DMS153 (cell line): ENCODE measurements at places on chromosomes 2 and 18.

DNA sequence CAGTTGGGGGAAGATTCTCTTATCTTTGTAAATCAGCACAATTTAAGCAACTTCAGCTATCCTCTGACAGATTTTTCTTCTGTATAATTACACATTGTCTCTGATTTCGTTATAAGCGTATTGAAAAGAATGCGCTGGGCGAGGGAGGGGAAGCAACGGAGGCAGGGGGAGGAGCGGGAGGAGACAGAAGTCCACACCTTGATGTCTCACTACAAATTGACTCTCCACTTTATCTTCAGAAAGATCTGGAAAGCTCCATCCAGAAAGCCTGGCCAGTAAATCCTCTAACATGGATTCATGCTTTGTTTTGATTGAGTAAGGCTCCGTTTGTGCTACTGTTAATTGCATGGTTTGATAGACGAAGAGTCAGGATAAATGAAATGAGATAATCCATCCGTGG is 76.6 kb downstream of the SMIM21 start:
- DNase-seq, result no peak

GRCh38 chr2:144431392-144431783 is 88.5 kb downstream of the ZEB2 start:
- DNase-seq, result peak; percentile 68

- no peak for DNase-seq
These were observed 5.4 kb downstream of the MARCHF4 start for GRCh38 chr2:216366777-216367471.

DNA sequence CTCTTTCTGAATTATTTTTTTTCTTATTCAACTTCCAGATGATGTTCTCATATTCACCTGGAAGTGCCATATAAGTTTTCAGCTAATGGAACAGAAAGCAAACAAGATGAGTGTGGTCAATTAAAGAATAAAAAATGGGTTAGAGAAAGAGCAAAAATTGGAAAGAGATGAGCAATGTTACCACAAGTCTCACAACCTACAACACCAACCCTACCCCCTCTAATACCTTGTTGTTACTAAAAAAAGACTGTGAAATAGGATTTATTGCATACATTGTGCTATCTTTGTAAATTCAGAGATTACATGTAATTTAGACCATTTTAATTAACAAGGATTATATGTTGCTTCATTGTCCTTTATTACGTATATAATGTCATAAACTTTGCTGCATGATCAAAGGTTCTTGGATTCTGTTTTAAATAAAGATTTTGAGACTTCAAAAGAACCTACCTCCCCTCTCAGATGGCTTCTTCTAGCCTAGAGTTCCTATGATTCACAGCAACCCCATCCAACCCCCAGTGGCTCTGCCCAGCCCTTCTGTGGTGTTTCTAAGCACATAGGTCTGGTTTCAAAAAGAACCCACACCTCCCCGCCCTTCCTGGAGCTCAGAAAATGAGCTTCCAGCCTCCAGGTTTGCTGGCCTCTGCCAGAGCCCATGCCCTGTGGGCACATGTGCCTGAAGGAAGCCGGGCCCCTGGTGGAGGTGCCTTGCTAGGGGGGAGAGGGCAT is 24.7 kb downstream of the LGALSL start:
- DNase-seq, result no peak

DNA sequence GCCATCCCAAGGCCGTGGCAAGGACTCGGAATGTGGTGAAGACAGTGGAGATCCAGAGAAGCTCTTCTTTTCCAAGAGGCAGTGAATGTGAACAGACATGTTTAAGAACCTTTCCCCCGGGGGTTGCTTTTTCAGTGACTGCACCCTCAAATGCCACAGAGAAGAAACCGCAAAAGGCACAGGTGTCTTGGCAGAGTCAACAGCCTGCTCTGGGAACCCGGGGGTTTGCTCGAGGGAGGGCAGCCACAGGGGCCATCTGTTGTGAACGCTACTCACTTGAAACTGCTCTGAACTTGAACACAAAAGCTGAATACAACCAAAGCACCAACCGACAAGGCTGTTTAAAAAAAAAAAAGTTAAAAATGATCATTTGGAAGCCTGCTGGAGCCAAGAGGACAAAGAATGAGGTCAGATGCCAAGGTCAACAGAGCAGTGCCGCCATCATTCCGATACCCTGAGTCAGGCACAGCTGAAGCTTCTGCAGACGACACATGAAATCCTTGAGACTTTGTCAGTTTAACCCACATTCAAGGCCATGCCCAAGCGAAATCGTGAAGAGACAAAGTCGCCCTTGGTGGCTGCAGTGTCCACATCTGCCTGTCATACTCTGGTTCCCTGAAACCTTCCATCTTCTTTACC is 47.4 kb downstream of the PSMG2 start:
- DNase-seq, result no peak

GRCh38 chr2:126383800-126384199 is 272.2 kb upstream of the GYPC start:
- DNase-seq, result no peak

DNA sequence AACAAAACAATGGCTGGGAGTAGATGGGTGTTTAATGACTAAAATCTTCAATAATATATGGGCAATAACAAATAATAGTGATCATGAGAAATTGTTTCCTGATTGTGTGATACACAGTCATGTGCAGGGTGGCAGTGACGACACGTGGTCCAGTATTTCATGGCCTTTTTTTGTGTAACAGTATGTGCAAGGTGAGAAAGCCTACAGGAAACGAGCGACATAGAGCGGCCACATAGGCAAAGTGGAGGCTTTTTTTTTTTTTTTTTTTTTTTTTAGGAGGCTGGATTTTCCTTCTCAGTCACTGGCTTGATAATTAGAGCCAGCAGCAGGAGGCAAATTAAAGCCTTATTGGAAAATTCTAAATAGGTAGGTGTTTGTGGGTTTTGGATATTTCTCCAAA is 123.7 kb downstream of the MYO3B start:
- no peak for DNase-seq

- DNase-seq, result peak; percentile 63
These were observed 116.1 kb upstream of the SH3BP4 start for GRCh38 chr2:234835738-234836137.

DNA sequence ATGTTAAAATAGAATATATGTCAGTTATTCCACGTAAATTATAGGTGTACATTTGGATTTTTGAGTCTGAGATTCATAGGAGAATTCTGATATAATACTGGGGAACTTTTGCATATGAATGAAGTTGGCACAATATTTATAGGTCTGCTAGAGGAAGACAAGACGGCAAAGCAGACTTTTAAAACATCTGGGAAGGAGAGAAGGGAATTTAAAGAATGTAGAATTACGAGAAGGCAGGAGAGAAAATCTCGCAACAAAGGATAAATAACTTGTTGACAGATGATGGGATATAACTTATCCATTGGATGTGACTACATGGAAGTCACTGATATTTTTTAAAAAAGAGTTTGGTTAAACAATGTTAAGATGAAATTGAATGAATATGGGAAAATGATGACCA is 615.6 kb downstream of the ERBB4 start:
- no peak for DNase-seq

- DNase-seq, result no peak
These were observed 87.7 kb downstream of the LIMS1 start for GRCh38 chr2:108621687-108622681.

DNA sequence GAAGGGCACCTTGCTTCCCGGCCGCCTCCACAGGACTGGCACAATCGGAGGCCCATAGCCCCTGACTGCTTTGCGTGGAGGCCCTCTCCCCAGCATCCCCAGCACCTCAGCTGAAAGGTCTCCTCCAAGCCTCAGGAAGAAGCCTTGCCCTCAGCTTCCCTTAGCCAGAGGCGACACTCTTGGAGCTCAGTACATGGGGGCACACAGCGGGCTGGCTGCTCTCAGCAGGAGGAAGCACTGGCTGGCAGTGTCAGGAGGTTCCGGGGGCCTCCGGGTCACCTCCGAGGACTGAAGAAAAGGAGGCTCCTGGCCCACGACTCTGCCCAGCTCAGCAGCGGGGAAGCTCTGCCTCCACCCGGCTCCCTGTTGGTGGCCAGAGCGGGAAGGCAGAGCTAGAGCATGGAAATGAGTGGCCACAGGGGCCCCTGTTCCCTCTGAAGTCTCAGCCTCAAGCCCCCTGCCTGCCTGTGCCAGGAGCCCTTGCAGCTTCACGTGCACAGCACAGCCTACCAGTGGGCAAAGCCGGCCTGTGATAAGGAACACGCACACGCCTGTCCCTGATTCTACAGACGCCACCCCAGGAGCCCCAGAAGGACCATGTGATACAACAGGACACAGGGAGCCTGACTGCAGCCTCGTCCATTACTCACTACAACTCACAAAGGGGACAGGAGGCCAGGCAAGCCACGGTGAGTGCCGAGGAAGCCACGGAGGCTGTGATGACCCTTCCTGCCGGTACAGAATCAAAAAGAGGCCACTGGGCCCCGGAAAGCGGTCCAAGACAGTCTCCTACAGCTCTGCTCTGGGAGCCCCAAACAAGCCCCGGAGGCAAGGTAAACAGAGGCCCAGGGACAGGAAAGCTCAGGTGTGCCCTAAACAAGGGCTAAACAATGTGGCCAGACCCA is 15.5 kb downstream of the HDAC4 start:
- DNase-seq, result no peak

DNA sequence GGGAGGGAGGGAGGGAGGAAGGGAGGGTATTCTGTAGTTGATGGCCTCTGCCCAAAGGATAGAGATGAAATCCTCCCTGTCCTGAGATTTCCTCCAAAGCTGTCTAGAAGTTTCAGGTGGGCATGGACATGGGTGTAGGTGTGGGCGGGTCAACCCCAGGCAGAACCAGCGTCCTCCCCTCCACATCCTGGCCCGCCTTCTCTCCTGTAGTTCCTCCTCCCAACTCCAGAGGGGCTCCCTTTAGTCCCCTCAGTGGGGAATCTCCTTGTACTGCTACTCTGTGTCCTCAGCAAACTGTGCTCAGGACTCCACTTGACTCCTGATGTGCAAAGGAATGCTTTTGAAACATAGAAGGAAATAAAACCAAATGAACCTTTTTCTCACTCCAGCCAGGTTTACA is 88.1 kb downstream of the MRPS9 start:
- DNase-seq, result no peak

- peak; percentile 24 for DNase-seq
These were observed 145.2 kb downstream of the GALNT3 start for GRCh38 chr2:165648801-165649200.

- no peak for DNase-seq
These were observed 163.4 kb downstream of the BCL2 start for GRCh38 chr18:63155910-63156773.

DNA sequence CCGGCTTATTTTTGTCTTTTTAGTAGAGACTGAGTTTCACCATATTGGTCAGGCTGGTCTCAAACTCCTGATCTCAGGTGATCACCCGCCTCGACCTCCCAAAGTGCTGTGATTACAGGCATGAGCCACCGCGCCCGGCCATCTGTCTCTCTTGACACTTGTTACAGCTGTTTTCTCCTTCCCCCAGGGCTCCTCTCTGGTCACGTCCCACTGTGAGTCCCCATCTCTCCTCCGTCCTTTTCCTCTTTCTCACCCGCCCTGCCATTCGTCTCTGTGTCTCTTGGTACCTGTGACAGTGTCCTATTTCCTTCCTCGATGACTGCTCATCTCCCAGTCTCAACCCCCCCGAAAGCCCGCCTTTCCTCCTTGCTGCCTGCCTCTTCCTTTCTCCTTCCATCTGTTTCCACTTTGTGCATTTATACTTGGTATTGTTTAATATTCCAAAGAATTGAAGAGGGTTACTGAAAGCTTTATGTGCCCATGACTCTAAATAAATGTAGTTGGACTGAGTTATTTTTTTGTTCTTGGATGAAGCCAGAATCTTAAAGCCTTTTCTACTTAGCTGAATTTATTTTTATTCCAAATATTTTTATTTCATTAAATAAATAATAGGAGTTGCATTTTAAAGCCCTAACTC is 241.5 kb downstream of the SH3RF3 start:
- no peak for DNase-seq

DNA sequence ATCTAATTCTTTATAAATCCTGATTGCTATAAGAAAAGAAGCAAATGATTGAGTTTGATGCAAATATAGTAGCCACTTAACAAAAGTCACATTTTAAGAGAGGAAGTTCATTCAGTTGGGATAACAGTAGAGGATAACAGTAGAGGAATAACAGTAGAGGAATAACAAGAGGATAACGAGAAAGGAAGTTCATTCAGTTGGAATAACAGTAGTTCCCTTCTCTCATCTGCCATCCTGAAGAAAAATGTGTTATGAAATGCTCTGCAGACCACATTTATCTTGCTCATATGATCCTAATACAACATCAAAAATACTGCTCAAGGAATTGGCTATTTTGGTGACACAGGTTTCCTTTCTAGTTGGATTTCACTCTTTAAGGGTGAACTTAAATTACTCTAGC is 105.3 kb upstream of the UNC80 start:
- no peak for DNase-seq

GRCh38 chr2:106078096-106078495 is 116.0 kb downstream of the UXS1 start:
- DNase-seq, result no peak

DNA sequence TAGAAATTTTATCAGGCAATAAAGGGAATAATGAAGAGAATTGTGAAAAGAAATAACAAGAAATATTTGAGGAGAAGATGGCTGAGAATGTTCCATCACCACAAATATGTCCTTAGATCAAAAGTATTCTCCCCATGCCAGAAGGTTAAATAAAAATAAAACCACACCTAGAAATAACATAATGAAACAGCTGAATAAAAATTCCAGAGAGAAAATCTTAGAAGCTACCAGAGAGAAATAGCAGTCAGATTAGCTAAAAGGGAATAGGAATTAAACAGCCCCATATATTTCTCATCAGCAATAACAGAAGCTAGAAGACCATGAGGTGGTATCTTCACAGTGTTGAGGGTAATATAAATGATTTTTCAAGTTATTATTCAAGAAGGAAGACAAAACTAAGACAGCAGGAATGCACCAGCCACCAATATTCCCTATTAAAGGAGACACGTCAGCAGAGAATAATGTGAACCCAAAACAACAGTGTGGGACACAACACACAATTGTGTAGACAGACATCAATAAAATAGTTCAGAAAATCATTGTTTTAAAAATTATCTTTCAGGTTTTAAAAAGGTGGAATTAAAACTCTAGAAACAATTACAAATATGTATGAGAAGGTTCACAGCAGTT is 82.0 kb upstream of the NEDD4L start:
- DNase-seq, result no peak
